KBM-7 (cell line): ENCODE measurements at places on chromosomes 3 and 15.

DNA sequence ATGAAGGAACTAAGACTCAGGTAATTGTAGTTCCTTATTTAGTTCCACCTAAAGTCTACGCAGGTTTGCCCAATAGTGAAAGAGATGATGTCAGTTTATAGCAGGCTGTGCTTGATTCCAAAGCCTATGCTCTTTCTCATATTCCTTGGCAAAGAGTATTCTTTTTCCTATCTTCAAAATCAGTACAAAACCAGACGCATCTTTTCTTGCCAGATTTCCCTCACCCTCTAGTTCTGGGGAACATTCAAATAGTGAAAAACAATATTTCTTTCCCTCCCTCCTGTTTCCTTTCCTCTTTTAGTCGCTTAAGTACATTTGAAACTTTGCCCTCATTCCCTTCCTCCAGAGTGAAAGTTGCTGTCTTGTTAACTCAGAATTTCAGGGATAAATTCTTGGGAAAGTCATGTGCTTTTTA, 134.6 kb upstream of the PDZRN3 start:
- no peak for DNase-seq

DNA sequence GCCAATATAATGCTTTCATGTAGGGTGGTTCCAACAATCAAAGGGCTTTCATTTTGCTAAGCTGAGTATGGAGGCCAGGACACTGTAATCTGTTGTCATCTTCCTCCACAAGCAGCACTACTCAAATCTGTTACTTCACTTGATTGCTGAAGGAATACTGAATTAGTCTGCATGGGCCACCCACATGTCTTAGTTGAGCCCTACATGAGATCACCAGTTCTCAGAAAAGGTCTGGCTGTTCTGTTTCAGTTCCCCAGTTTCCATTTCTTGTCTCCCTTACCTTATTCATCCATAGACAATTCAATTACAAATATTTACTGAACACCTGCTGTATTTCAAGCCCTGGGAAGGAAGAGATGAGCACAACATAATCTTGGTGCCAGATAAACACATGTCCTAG, 119.2 kb downstream of the FHIT start:
- no peak for DNase-seq

GRCh38 chr3:143998266-143998665, 26.6 kb downstream of the DIPK2A start:
- no peak for DNase-seq

DNA sequence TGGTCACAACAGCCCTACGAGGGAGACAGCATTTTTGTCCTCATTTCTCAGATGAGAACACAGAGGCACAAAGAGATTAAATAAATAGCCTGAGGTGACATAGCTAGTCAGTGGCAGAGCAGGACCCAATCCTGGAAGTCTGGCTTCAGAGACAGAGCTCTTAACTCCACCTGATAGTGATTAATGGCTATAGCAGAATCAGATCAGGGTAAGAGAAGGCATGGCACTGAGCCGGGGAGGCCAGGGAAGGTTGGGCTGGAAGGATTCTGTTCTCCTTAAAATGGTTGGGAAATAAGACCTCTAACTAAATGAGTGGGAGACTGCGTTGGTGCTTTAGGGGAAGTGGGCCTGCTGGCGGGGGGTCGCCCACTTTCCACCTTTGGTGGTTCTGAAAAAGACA, 104.5 kb downstream of the VGLL4 start:
- no peak for DNase-seq

- no peak for DNase-seq
Observed at GRCh38 chr3:137766876-137767537, 2.9 kb downstream of the SOX14 start.

DNA sequence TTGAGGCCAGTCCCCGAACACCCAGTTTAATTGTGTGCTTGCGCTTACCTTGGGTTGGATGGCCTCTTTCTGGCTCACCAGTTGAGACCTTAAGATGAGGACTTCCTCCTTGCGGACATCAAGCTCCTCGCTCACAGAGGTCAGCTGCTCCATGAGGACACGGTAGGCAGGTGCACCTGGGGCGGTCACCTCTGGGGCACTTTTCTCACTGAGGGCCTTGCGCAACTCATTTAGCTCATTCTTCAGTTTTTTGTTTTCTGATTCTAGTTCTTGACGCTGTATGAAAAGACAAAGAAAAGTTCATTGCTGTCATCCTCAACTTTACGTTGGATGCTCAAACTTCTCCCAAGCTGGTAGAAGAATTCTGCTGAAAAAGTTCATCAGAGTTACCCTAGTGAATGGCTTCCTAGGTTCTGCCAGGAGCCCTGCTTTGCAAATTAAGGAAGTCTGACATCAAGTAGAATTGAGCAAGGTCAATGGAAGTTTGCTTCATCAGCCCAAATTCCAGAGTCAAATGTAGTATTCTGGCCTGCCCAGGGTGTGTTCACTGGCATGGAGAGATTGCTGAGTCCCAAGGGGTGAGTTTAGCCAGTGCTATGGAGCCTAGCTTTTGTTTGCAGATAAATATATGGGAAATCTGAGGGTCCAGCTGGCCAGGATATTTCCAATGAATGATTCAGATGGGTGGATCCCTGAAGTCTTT, 55.8 kb upstream of the MYO5C start:
- no peak for DNase-seq

DNA sequence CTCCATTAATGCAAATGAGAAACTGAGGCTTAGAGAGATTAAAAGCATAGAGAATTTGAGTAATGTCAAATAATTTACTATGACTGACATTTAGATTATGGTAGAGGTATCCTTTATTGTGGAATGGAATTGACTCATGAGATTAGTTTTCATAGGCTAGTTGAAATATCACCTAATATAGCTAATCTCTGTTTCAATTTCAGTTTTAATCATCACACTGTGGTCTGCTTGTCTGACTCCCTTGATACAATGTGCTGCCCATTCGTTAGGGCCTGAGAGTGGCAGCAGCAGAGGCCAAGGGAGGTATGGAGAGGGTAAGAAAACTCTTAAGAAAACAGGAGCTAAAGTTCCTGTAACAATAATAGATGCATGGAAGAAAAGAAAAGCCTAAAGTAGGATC, 13.2 kb upstream of the ZBTB20 start:
- DNase-seq: no peak

GRCh38 chr3:81395739-81396513, 365.5 kb downstream of the GBE1 start:
- no peak for DNase-seq

DNA sequence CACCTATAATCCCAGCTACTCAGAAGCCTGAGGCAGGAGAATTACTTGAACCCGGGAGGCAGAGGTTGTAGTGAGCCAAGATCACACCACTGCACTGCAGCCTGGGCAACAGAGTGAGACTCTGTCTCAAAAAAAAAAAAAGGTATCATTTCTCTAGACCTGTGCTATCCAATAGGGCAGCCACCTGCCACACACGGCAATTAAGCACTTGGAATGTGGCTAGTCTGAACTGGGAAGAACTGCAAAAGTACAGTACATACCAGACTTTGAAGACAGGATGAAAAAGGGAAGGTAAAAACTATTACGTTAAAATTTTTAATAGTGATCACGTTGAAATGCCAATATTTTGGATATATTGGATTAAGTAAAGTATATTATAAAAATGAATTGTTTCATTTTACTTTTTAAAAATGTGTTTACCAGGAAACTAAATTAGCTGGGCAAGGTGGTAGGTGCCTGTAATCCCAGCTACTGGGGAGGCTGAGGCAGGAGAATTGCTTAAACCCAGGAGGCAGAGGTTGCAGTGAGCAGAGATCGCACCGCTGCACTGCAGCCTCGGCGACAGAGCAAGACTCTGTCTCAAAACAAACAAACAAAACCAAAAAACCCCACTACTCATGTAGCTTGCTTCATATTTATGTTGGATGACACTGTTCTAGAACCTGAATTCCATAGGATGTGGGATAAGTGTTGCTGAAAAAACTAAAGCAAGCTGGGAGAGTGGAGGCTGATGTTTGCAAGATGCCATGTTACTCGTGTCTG, 2.3 kb downstream of the CYP8B1 start:
- no peak for DNase-seq

DNA sequence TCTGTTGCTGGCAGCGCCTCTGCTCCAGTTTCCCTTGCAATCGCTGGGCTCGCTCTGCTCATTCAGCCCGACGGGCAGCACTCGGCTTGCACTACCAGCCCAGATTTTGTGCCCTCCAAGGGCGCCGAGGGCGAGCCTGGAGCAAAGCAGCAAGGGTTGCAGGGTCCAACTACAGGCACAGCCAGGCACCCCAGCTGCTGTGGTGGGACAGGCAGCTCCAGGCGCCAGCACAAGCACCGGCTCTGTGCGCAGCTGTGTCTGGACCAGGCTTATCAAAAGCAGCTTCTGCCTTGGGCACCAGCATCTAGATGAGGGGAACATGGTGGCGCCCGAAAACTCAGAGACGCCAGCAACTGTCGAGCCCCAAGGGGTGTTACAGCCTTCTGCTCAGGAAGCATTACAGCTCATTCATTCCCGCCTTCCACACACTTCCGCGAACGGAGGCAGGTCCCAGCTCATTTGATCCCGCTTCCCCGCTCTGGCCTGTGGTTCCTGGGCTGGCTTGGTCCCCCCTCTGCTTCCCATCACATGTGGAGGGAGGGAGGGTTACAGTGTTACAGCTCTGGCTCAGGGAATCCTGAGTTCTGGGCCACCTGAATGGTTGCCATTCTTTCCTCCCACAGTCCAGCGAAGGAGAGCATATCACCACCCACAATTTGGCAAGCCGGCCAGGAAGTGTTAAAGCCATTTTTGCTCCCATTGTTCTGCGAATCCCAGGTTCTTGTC, 409.9 kb upstream of the ALCAM start:
- DNase-seq: no peak

- no peak for DNase-seq
Observed at GRCh38 chr3:65539616-65540015, 499.1 kb downstream of the MAGI1 start.

GRCh38 chr3:10299175-10299574, 6.4 kb upstream of the GHRL start:
- no peak for DNase-seq

DNA sequence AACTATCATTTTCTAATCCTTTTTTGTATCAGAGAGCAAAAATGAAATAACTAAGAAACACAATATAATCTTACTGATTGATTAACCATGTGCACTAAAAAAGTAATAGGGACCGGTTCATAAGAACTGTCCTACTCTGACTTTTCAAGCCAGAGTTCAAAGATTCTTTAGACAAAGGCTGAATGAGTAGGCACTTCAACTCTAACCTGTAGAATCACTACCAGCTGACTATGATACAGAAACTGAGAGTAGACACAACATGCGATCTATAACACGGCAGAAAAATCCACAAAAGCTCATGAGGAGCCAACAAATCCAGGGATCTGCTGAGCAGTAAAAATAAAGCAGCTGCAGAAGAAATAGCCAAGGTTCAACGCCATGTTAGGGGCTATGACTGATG, 8.9 kb downstream of the COPB2 start:
- DNase-seq: no peak

DNA sequence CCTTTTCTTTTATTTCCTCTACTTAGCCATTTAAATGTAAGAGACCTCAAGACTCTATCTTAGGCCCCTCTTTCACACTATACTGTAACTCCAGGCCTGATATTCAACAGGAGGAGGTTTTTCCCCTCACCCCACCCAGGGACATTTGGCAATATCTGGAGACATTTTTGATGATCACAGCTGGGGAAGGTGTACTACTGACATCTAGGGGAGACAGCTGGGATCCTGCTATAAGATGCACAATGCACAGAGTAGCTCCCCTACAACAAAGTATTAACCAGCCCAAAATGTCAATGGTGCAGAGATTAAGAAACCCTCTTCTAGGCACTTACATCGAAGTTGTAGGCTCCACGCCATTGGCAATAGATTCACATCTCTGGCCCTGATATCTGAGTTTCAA, 517.5 kb upstream of the UBE2E2 start:
- DNase-seq: no peak

DNA sequence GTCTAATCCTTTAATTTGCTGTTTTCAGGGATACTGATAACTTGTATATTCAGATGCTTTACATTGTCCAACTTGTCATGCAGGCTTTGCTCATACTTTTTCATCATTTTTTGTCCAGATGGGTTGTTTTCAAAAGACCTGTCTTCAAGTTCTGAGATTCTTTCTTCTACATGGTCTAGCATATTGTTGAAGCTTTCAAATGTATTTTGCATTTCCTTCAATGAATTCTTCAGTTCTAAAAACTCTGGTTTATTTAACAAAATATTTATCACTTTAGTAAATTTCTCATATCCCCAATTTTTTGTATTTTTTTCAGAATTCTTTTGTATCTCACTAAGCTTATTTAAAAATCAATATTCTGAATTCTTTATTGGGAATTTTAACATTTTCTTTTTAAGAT, 388.3 kb upstream of the IL12A start:
- peak; percentile 3 for DNase-seq

DNA sequence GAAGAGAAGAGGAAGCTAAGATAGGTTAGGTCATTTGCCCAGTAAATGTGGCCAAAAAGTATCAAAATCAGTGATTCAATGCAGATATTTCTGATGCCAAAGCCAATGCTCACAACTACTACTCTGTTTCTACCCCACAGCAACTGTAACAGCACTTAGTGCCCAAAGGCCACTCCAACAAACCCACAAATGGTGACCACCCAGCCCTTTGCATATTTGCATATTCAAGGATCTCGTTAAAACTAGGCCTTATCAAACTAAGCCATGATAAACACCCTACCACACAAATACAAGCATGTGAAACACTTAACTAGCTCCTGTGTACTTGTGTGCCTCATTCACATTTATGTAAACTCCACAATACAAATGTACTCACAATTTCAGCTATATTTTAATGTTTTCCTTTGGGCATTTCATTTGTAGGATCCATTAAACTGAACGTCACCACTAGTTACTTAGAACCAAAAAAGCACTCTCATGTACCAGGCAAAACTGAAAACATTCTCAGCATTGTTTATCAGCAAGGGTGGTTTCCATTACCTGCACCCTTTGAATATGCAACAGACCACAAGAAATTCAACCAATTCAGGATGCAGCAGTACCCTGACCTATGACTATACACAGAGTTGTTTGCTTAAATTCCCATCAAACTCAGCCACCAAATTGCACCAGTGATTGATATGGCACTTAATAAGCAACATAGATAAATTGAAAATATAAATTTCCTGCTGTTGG, 111.2 kb upstream of the STT3B start:
- no peak for DNase-seq

GRCh38 chr3:126269354-126269753, 87.9 kb downstream of the KLF15 start:
- DNase-seq: no peak

DNA sequence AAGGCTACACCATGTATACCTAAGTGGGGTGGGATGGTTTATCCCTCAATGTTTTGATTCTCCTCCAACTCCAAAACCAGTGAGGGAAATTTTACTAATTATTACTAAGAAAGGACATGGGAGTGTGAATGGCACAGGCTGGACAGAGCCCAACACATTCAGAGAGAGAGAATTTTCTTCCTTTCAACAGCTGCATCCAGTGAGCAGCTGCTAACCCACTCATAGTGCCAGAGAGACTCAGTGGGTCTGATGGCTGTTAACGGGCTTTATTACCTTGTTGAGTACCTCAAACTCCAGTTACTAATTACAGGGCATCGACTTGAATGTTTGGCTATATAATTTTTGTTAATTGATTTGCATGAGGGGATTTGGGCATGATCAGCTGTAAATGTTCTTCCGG, 75.8 kb downstream of the RORA start:
- no peak for DNase-seq
